Kidney (tissue), 22 donors: ENCODE measurements at places on chromosomes 13 and 19.

GRCh38 chr13:91017669-91018053, 329.8 kb upstream of the MIR17HG start:
- no peaks in the 10 kb centered on the region for H3K36me3 ChIP-seq
- no peak overlapping the region for H3K4me3 ChIP-seq

DNA sequence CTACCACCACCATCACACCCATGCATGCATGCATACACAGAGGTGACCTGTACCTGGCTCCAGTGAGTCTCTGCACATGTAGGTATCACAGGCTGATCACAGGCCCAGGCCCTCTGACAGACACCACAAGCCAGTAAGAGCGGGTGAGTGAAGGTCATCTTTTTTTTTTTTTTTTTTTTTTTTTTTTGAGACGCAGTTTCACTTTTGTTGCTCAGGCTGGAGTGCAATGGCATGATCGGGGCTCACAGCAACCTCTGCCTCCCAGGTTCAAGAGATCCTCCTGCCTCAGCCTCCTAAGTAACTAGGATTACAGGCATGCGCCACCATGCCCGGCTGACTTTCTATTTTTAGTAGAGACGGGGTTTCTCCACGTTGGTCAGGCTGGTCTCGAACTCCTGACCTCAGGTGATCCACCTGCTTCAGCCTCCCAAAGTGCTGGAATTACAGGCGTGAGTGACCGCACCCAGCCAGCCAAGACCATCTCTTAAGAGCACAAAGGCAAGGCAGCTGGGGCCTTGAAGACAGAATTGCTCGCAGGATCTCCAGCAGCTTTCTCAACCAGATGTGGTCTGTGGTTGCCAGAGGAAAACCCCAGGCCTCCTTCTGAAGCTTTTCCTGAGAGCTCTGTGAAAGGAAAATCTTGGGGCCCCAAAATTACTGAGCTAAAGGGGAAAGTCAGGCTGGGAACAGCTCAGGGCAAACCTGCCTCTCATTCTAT, 3.2 kb upstream of the NKG7 start:
- no peaks in the 10 kb centered on the region for H3K4me1 ChIP-seq
- DNase-seq = no peak
- no peaks in the 10 kb centered on the region for H3K36me3 ChIP-seq
- no peak overlapping the region for H3K27ac ChIP-seq

DNA sequence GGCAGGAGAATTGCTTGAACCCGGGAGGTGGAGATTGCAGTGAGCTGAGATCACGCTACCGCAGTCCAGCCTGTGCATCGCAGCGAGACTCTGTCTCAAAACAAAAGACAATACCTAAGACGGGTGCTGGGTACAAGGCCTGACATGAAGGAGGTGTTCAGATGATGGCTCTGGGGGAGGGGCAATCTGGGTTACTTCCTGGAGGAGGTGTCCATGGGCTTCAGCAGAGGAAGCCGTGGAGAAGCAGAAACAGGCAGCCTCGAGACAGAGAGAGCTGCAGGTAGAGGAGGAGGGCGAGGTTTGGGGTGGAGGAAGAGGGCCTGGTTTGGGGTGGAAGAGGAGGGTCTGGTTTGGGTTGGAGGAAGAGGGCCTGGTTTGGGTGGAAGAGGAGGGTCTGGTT, 3.6 kb downstream of the MISP start:
- no peak overlapping the region for H3K4me3 ChIP-seq
- H3K36me3 ChIP-seq = no peaks in the 10 kb centered on the region
- no peaks in the 10 kb centered on the region for H3K27me3 ChIP-seq
- H3K27ac ChIP-seq = no peak overlapping the region
- no peaks in the 10 kb centered on the region for H3K4me1 ChIP-seq
- no peak for DNase-seq

DNA sequence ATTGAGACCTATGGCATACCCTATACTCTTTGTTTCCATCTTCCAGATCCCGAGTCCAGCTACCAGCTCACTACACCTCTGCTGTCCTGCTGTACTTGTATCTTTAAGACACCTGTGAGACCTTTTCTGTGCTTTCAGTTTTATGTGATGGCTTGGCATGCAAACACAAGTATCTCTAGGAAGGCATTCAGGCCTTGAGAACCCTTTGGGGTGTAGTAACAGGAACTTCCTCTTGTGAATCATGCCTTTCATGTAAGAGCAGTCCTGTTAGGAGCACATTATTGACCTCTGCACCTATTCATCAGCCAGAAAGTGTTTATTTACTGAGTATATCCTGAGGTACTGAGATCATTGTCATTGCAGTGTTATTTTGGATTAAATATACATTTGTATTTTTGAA, 87.0 kb upstream of the HTR2A start:
- no peaks in the 10 kb centered on the region for H3K27me3 ChIP-seq
- DNase-seq = no peak
- H3K27ac ChIP-seq = no peak overlapping the region
- no peaks in the 10 kb centered on the region for H3K4me1 ChIP-seq

GRCh38 chr19:13010038-13010991, 15.0 kb downstream of the NFIX start:
- no peak for DNase-seq
- H3K27me3 ChIP-seq = peaks cover 37% of the 10 kb centered on the region
- no peak overlapping the region for H3K27ac ChIP-seq
- no peaks in the 10 kb centered on the region for H3K4me1 ChIP-seq
- H3K36me3 ChIP-seq = no peaks in the 10 kb centered on the region
- H3K4me3 ChIP-seq = no peak overlapping the region

DNA sequence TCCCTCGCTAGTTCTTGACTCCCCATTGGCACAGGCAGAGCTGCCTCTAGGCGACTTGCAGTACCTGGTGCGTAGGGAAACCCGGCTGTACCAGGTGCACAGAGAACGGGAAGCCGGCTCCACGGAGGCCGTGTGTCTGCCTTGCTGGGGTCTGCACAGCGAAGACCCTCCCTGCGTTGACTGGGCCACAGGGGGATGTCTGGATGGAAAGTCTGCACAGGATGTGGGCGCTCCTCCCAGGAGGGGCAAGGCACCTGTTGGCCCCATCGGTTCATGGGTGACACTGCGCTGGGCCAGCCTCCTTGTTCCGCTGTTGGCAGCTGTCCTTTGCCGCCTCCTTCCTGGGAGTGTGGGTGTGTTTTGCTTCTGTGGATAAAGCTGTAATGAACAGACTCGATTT, 138.3 kb downstream of the TEX29 start:
- DNase-seq = no peak
- no peaks in the 10 kb centered on the region for H3K36me3 ChIP-seq
- no peak overlapping the region for H3K27ac ChIP-seq

- no peak for DNase-seq
- H3K4me3 ChIP-seq = no peak overlapping the region
- no peak overlapping the region for H3K27ac ChIP-seq
- no peaks in the 10 kb centered on the region for H3K36me3 ChIP-seq
- H3K4me1 ChIP-seq = no peaks in the 10 kb centered on the region
- H3K27me3 ChIP-seq = no peaks in the 10 kb centered on the region
Measured at GRCh38 chr19:5345895-5346386, 5.3 kb upstream of the PTPRS start.

GRCh38 chr19:53333066-53333462, 485 bp upstream of the ZNF845 start:
- H3K27me3 ChIP-seq = no peaks in the 10 kb centered on the region
- no peaks in the 10 kb centered on the region for H3K4me1 ChIP-seq
- H3K4me3 ChIP-seq = peak overlapping the region; percentile 73
- H3K27ac ChIP-seq = no peak overlapping the region
- peak; percentile 77 for DNase-seq

- H3K4me3 ChIP-seq = no peak overlapping the region
- peaks cover 2% of the 10 kb centered on the region for H3K4me1 ChIP-seq
- no peaks in the 10 kb centered on the region for H3K36me3 ChIP-seq
- no peak overlapping the region for H3K27ac ChIP-seq
- DNase-seq = no peak
- no peaks in the 10 kb centered on the region for H3K27me3 ChIP-seq
Measured at GRCh38 chr19:11560404-11561051, 1.5 kb upstream of the ELOF1 start.

- H3K27me3 ChIP-seq = peaks cover 3% of the 10 kb centered on the region
- H3K27ac ChIP-seq = no peak overlapping the region
- no peak for DNase-seq
- H3K36me3 ChIP-seq = no peaks in the 10 kb centered on the region
- H3K4me3 ChIP-seq = no peak overlapping the region
Measured at GRCh38 chr13:20181188-20181587, 11.6 kb downstream of the GJB2 start.

GRCh38 chr13:79194272-79194671, 211.8 kb downstream of the RBM26 start:
- H3K27ac ChIP-seq = no peak overlapping the region
- DNase-seq = no peak
- H3K4me1 ChIP-seq = no peaks in the 10 kb centered on the region
- H3K27me3 ChIP-seq = no peaks in the 10 kb centered on the region

DNA sequence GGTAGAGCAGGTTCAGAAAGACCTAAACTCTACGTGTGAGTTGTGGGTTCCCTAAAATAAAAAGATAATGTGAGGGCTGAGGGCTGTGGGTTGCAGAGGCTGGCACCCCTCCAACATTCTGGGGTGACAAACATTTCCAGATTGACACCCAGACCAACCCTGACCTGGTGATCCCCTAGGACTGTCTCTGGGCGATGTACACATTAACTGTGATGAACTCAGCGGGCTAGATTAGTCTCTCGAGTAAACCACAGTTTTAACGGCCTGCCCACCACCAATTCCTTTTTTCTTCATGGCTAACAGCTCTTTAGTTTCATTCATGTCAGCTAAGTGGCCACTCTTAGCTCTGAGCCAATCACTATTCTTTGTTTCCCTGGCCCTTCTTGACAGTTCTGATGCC, 24.8 kb downstream of the SIAH3 start:
- no peak for DNase-seq
- H3K36me3 ChIP-seq = no peaks in the 10 kb centered on the region
- no peak overlapping the region for H3K27ac ChIP-seq
- no peaks in the 10 kb centered on the region for H3K4me1 ChIP-seq

DNA sequence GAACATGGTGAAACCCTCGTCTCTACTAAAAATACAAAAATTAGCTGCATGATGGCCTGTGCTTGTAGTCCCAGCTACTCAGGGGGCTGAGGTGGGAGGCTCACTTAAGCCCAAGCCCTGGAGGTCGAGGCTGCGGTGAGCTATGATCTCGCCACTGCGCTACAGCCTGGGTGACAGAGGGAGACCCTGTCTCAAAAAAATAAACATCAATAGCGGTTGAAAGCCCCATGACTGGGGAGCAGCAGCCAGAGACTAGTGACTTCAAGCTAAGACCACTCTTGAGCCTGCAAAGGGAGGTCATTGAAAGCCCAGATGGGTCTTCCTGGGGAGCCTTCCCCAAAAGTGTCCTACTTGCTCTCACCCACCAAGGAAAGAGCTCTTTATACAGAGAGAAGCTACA, 11.9 kb upstream of the ZNF709 start:
- H3K27me3 ChIP-seq = no peaks in the 10 kb centered on the region
- H3K36me3 ChIP-seq = no peaks in the 10 kb centered on the region
- no peak overlapping the region for H3K27ac ChIP-seq
- DNase-seq = no peak
- H3K4me1 ChIP-seq = peaks cover 4% of the 10 kb centered on the region
- no peak overlapping the region for H3K4me3 ChIP-seq

- H3K4me1 ChIP-seq = no peaks in the 10 kb centered on the region
- no peaks in the 10 kb centered on the region for H3K36me3 ChIP-seq
- DNase-seq = no peak
- H3K27me3 ChIP-seq = no peaks in the 10 kb centered on the region
- H3K27ac ChIP-seq = no peak overlapping the region
Measured at GRCh38 chr13:108944760-108945159, 315.3 kb downstream of the MYO16 start.

- DNase-seq = no peak
- H3K27ac ChIP-seq = no peak overlapping the region
- H3K4me3 ChIP-seq = no peak overlapping the region
- no peaks in the 10 kb centered on the region for H3K27me3 ChIP-seq
Measured at GRCh38 chr19:34707661-34708060, 26.4 kb upstream of the ZNF181 start.

- peak; percentile 94 for DNase-seq
- peak overlapping the region; percentile 71 for H3K4me3 ChIP-seq
- no peak overlapping the region for H3K27ac ChIP-seq
- peaks cover 9% of the 10 kb centered on the region for H3K27me3 ChIP-seq
Measured at GRCh38 chr19:50325310-50326100, 3.7 kb downstream of the KCNC3 start.

DNA sequence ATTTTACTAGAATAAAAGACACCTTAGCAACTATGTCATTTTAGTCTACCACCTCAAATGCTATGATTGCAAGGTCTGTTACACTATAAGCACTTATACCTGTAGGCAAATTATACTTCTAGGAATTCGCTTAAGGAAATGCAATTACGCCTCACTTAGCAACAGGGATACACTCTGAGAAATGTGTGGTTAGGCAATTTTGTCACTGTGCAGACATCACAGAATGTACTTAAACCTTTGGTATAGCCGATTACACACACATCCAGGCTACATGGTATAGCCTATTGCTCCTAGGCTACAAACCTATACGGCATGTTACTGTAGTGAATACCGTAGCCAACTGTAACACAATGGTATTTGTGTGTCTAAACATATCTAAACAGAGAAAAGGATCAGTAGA, 30.0 kb upstream of the ZNF573 start:
- no peak overlapping the region for H3K27ac ChIP-seq
- no peak overlapping the region for H3K4me3 ChIP-seq
- H3K27me3 ChIP-seq = no peaks in the 10 kb centered on the region
- no peaks in the 10 kb centered on the region for H3K4me1 ChIP-seq
- no peak for DNase-seq

DNA sequence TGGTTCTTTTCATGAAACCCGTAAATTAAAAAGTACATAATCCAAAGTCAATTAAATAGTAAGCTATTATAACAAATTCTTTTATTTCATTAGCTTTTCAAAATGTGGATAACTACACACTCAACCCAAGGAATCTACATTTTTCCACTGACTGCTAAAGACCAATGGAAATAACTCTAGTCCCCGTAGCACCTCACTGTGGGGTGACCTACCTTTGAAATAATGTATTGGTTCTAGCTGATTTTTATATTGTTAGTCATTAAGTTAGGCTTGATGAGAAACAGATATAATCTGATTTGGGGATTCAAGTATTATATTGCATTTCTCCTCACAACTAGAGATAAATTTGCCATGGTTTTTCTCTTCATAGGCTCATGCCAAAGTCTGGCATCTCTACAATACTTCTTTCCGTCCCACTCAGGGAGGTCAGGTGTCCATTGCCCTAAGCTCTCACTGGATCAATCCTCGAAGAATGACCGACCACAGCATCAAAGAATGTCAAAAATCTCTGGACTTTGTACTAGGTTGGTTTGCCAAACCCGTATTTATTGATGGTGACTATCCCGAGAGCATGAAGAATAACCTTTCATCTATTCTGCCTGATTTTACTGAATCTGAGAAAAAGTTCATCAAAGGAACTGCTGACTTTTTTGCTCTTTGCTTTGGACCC, 37.3 kb downstream of the KL start:
- H3K4me3 ChIP-seq = no peak overlapping the region
- no peaks in the 10 kb centered on the region for H3K27me3 ChIP-seq
- H3K27ac ChIP-seq = no peak overlapping the region

- H3K36me3 ChIP-seq = no peaks in the 10 kb centered on the region
- H3K4me3 ChIP-seq = no peak overlapping the region
- no peaks in the 10 kb centered on the region for H3K27me3 ChIP-seq
- H3K4me1 ChIP-seq = no peaks in the 10 kb centered on the region
Measured at GRCh38 chr13:111326981-111327642, 6.7 kb downstream of the TEX29 start.
